NCI-H82 (cell line): ENCODE measurements at places on chromosomes 11 and 22.

DNA sequence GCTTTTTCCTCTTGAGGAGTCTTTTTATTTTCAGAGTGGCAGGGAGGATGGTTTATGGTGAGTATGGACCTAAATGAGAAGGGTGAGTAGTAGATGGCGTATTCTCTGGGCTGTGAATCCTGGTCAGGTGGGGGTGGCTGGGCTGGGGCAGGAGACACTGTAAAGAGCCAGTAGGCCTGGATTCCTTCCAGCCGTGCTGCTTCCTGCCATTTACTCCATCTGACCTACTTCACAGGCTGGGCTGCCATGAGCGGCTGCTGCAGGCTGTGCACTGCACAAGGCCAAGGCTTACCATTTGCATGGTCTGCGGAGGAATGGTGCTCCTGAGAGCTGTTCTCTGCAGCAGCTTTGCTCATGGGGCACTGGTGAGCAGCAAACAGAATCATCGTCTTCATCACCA is 297.6 kb downstream of the KIRREL3 start:
- DNase-seq: no peak

DNA sequence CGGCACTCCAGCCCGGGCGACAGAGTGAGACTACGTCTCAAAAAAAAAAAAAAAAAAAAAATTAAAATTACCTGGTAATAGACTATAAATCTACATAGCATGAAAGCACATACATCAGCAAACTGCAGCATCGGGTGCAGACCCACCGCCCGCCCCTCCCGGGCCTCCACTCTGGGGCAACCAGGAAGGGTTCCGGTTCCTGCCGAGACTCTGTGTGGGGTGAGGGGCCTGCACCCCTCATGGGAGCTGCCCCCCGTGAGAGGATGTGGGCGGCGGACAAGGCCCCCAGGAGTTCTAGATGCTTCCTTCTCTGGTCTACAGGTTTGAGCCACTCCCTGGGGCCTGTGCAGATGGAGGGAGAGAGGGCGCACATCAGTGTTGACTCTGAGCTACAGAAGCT is 9.1 kb downstream of the DRD4 start:
- no peak for DNase-seq

DNA sequence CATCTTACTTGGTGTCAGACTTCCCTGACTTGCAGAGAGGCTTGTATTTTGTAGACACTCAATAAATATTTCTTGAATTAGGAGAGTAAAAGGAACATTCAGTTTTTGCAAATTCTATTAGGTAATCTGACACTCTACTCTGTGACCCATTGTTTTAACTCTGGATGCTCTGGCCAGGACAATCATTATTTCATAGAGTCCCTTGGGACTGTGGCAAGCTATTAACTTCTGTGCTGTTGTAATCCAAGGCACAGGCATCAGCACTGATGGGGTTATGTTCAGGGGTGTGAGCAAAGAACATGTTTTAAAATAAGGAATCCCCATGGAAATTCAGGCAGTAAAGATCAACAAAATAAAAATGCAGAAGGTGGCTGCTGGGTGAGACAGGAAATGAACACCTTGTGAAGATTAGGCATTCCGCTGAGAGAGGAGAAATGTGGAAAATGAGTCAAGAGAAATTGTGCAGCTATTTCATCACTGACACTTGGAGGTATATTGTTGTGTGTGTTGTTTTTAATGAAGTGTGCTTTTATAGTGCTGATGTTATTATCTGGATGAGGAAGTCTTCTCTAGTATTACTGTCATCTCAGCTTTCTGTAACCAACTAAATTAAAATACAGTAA is 175.2 kb downstream of the WNT11 start:
- DNase-seq: peak; percentile 7

DNA sequence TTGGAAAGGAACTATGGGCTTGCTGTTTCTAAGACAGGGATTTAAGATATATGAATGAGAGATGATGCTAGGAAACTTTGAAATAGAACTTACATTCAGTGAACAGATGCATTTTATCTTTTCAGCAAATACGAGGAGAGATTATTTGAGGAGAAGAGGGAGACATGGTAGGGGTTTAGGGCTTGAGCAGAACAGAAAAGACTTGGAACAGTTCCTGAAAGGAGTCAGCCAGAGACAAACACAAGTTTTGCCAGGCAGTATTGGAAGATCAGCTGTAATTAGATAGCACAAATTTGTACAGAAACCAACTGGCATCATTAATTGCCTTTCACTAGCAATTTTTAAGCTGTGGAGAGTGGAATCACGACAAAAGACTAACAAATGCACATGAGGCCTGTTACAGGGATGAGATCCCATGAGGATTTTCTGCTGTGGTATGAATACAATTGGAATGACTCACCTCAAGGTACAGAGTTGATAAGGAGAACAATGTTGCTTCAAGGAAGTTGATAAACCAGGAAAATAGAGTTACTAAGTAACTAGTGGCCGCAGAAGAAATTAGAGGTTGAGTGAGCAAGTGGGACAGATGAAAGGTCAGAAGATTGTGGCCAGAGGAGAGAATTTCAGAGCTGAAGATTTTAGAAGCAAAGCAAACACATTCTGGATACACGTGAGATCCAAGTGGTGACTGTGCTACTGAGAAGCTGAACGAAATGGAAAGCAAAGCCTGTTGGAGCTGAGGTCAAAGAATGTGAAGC is 67.9 kb downstream of the CYB5R2 start:
- DNase-seq: no peak

GRCh38 chr11:18790883-18791206 is 753 bp downstream of the PTPN5 start:
- DNase-seq: peak; percentile 7

GRCh38 chr11:73592640-73593039 is 5.3 kb downstream of the FAM168A start:
- no peak for DNase-seq

- DNase-seq: no peak
These were observed 36.7 kb upstream of the AMPD3 start for GRCh38 chr11:10418259-10418949.

DNA sequence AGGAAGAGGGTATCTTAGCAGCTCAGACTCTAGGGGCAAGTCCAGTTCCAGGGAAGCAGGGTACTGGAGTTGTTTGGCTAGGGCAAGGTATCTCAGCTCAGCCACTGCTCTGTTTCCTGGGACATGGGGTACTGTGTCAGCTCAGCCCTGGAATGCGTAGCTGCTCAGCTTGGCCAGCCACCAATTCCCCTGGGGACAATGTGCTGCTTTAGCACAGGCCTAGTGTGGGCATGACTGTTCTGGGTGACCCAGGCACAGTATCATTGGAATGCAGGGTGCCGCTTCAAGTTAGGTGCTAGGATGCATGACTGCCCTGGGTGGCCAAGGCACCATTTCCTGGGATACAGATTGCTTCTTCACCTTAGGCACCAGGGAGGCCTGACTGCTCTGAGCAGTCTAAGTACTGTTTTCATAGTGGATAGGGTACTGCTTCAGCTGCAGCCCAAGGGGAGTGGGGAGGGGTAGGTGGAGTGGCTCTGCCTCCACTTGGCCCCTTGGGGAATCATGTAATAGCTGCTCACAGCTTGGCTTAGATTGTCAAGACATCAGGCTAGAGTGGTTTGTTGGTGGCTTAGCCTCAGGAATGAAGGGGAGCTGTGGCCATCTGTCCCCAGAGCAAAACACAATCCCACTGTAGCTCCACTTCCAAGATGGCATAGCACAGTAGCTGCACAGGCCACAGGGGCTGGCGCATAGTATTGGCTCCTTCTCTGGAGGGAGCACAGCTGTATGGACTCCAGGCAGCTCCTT is 36.0 kb downstream of the MADD start:
- DNase-seq: peak; percentile 91

- no peak for DNase-seq
These were observed 279.4 kb upstream of the PDGFD start for GRCh38 chr11:104443387-104443786.

DNA sequence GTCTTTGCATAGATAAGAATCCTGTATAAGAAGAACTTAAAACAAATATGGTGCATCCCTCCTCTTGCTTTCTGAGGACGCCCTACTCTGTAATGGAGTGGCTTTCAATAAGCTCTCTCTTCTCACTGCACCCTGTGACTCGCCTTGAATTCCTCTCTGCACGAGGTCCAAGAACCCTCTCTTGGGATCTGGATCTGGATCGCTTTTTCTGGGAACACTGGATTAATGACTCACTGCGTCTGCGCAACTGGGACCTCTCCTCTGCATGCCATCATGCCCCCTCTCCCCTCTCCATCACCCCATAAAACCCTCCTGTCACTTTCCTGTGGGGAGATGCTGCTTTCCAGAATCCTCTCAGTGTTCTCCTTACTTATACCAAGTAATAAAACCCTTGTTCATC is 15.1 kb upstream of the CABP2 start:
- no peak for DNase-seq

DNA sequence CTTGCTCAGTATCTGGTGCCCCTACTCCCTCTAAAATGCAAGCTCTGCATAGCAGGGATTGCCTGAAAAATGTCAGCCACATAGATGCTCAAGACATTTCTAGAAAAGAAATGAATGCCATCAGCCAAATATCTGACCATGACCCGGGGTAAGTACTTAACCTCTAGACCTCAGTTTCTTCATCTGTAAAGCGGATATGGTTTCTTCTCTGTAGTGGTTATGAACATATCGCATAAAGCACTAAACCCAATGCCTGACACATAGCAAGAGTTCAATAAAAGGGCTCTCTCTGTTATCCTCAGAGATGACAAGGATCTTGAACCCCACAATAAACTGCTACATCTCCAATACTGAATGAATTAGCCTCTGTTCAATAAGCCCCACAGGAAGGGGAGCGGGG is 122.6 kb downstream of the ABTB2 start:
- no peak for DNase-seq

DNA sequence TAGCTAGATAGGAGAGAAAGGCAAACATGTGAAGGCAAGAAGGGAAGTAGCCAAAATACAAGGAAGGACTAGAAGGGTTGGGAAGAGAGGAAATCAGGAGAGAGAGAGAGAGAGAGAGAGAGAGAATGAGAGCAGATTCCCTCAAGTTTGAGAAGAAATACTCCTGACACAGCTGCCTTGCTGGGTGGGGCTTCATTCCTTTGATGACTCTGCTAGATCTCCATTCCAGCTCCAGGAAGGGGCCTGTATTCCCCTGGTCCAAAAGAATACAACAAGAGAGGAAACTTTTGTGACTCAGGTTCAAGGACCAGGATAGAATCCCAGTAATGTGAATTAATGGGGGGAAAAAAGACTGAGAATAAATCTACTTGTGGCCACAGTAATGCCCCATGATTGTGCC is 62.9 kb upstream of the SPON1 start:
- no peak for DNase-seq

DNA sequence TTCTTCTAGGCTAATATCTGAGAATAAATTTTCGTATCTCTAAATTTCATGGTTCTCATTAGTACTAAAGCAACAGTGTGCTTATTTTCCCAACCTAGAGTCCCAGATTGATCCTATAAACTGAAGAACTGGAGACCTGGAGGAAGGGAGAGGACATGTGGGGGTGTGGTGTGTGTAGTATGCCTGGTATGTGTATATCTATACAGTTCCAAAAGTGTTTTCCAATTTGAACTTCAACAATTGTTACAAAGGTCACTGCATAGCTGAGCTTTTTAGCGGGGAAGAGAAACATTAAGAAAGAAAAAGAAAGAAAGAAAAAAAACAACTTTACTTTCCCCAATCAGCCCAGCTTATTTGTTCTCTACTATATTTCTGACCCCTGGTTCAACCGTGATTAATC is 152.1 kb downstream of the SOX6 start:
- DNase-seq: no peak

DNA sequence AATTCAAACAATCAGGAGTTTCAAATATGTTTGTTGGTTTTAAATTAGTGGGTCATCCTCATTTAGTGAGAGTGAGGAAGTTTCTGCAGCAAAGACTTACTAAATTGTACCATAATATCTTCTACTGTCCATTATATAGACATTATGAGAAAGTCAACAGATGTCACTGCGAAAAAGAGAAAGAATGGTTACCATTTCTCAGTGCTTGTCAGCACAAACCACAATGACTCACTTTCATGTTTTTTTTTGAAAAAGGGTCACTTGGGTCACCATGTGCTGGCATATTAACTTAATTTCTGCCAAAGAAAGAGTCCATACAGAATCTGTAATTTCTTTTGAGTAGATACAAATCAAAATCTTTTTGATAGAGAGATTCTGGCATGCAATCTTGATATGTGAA is 924.6 kb upstream of the FAT3 start:
- DNase-seq: no peak
